ENCODE measurements at places on chromosomes 3 and 15. TPM values are rescaled to one million over a fixed set of nuclear protein-coding genes. Genes with fewer than 3 reads are reported as not detected.

Gene PARP3
- total RNA-seq, result 6.6 TPM

DNA sequence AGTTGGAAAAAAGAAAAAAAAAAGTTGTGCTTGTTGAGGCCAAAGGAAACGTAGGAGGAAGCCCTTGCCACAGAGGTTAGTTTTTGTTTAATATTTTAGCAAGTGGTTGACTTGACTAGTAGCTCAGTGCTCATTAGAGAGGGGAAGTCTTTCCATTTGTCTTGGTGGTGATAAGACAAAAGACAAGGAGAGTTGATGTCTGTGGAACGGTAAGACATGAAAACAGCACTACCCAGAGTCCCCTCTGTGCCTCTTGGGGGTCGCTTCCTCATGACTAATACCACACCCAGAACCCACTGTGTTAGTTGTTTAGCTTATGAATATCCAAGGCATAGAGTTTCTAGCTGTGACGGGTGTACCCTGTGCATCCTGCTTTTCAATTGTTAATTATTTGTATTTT, 211.4 kb downstream of the ITPR1 start:
- no peak for DNase-seq

Gene ITGA11
- total RNA-seq, result 0.21 TPM

Gene CADM2
- not detected for total RNA-seq

DNA sequence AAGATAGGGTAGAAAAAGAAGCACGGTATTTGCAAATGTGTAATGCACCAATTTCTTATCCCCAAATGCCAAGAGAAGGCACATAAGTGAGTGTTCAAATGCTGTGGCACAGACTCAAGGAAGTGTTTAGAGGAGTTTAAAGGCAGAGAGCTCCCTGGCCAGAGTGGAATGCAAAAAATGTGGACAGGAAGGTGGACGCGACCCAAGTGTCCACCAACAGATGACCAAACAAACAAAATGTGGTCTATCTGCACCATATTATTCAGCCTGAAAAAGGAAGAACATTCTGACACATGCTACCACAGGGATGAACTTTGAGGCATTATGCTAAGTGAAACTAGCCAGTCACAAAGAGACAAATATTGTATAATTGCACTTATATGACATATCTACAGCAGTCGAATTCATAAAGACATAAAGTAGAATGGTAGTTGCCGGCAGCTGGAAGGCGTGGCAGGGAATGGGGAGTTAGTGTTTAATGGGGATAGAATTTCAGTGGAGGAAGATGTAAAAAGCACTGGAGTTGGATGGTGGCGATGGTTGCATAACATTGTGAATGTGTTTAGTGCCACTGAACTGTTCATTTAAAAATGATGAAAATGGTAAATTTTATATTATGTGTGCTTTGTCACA, 126.6 kb downstream of the SRGAP3 start:
- DNase-seq, result no peak

DNA sequence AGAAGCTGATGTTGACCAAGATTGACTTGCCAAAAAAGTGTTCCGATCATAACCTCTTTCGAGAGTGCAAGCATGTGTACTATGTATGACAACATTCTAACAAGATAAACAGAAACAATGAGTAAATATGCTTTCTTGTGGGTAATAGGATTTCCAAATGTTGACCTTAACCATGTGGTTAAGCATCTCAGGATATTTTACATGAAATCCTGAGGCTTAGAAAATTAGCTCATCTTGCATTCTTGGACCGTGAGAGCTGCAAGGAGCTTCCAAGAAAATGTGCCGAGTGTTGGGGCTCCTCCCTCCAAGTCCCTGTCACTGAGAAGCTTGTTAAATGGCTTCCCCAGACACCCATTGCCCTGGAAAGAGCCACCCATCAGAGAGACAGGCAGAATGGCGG, 50.1 kb downstream of the C3orf20 start:
- no peak for DNase-seq

Gene KLHL6
- total RNA-seq, result 29.9 TPM

- no peak for DNase-seq
Observed at GRCh38 chr3:4823986-4824925, 155.0 kb upstream of the BHLHE40 start.

GRCh38 chr3:196763179-196763578, 23.5 kb downstream of the PAK2 start:
- no peak for DNase-seq

Gene CD200
- total RNA-seq, result 109 TPM

DNA sequence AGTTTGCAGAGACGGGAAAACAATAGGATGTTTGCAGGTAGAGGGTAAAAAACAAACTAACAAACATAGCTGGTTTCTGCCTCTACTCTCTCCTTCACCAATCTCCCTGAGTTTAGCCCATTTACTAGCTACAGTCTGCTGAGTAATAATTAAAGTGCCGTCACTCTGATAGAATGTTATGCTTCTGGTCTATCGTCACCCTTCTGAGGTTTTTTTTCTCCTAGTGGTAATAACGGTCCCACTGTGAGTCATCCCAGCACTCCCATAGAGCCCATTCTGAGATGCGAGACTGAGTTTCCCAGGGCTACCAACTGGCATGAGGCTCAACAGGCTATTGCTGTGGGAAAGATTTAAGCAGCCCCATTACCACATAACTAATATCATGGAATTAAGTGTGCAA, 56.4 kb downstream of the PLAAT1 start:
- no peak for DNase-seq

DNA sequence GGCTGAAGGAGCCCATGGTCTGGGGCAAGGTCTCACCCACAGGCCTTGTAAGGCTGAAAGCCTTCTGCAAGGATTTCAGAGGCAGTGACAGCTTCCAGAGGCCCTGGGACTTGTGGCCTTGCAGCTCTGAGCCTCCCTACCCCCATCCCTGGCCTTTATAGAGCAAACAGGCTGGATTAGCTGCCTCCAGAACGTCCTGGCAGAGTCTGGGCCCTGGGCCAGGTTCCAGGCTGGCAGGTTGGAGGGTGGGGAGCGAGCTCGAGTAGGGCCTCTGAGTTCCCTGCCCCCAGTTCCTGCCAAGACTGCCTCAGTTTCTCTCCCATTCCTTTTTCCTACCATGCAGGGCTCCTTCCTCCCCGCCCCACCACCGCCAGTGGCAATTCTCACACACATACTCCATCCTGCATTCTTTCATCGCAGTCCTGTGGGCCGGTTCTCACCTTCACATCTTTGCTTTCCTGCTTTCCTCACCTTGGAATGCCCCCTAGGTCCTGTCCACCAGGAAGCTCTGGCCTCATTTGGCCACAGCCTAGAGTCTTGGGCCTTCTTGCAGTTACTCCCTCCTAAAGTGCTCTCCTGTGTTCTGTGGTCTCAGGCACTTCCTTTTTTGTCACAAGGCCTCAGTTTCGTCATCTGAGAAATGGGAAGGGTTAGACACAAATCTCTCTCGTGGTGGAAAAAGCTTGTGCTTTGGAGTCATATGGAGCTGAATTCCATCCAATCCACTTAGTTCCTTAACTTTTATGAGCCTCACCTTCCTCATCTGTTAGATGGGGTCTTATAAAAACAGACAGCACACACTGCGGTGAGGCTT, 2.7 kb downstream of the LMAN1L start:
- DNase-seq, result no peak

DNA sequence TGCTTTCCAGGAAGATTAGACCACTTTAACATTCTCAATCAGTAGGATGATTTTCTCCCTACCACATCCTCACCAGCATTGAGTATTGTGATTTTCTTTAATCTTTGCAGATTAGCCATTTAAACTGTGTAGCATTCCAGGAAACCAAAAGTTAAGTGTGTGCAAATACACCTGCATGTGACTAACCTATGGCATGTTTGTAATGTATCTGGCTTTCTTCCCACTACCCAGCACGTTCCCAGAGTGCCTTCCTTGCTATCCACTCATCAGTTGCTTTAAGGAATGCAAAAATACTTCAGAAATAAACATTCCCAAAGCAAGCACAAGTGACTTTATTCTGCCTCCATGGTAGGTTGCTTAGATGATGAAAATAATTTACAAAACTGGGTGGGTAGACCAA, 74.2 kb downstream of the ATG7 start:
- no peak for DNase-seq

GRCh38 chr15:67762610-67763368, 62.5 kb upstream of the SKOR1 start:
- DNase-seq, result peak; percentile 38

Gene ZNF660
- 0.52 TPM for total RNA-seq

- no peak for DNase-seq
Observed at GRCh38 chr15:84658788-84659411, 901 bp upstream of the NMB start.

Gene OTOL1
- total RNA-seq, result not detected

DNA sequence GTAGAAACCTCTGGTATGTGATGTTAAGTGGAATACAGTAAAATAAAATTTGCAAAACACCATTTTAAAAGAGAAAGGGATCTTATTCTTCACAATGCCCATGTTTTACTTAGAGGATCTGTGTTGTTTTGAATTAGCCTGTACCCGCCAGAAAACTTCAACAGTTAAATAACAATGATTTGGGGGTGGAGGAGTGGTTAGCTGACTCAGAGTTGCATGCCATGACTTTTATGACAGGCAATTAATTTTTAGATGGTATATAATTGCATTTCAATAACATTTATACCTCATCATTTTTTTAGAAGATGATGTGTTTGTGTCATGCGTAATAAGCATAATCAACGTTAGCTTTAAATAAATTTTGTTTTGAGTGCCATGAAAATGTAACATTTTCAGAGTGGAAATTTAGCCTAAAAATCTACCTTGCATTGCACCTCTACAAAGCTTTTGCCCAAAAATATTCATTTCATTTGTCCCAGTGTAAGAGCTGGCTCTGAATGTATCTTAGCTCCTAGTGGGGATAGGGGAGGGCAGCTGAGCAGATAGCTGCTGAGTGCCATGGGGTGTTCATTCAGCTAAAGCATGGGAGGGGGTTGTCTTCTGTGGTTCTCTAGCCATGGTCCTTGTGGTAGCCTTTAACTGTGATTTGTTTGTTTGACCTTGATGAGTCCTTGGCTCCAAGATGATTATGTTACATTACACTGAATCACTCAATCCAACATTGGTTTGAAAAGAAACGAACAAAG, 379.8 kb downstream of the LPP start:
- no peak for DNase-seq

GRCh38 chr3:111976254-111976653, 2.6 kb upstream of the ABHD10 start:
- DNase-seq, result no peak

Gene KIF7
- total RNA-seq, result 3.2 TPM

- DNase-seq, result no peak
Observed at GRCh38 chr3:127792541-127793292, 29.6 kb downstream of the MGLL start.

DNA sequence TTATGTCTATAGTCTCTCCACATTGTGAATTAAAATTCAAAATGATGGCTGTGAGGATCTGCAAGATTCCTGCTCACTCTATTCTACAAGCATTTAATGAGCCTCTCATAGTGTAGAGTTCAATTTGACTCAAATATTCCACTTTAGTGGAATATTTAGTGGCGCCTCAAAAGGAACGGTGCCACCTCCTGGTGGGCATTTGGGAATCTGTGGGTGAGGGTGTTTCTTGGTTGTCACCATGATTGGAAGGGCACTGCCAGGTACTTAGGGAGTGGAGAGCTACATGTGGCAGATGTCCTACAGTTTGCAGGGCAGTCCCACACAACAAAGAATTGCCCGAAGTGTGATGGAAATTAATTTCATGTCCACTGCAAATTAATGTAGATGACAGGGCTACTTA, 21.5 kb upstream of the KCNMB3 start:
- DNase-seq, result no peak

DNA sequence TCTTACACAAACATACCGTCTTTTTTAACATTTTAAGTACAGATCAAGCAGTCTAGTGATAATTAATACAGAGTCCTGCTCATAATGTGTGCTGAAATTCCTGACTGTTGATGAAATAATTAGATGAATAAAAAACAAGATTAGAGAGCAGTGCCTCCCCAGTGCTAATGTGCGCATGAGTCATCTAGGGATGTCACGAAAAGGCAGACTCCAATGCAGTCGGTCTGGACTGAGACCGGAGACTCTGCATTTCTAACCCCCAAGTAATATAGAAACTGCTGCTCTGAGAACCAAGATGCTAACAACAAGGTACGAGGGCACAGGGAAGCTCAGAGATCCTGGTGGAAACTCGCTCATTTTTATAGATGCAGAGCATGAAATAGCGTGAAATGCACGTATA, 61.4 kb downstream of the COL8A1 start:
- no peak for DNase-seq

DNA sequence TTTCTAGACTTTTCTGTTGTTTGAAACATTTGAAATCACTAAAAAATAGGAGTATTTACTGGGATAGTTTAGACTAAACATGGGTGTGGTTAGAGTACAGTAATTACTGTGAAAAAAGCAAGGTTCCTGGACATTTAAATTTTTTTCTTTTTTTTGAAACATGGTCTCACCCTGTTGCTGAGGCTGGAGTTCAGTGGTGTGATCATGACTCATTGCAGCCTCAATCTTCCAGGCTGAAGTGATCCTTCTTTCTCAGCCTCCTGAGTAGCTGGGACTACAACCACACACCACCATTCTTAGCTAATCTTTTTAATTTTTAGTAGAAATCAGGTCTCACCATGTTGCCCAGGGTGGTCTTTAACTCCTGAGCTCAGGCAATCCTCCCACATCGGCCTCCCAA, 20.4 kb upstream of the CELF6 start:
- DNase-seq, result no peak

DNA sequence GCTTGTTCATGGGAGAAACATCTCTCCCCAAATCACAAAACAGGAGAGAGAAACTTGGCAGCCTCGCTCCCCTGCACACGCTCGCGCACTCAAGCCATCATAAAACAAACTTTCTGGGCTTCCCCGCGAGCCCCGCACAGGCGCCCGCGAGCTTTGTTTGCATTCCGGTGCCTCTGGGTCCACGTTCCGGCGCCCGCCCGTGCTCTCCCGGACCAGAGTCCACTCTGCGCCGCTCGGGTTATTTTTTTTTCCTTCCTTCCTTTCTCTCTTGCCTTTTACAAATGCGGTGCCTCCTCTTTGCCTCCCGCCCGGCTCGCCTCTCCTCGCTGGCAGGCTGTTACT, 363 bp downstream of the MAGI1 start:
- DNase-seq, result no peak

GRCh38 chr3:118801899-118802298, 232.7 kb downstream of the IGSF11 start:
- DNase-seq, result no peak

- DNase-seq, result no peak
Observed at GRCh38 chr15:26935322-26935721, 35.7 kb upstream of the GABRG3 start.

All from activated T-cell treated with anti-CD3 and anti-CD28 coated beads, Interleukin-2, amount 50 U/mL, for 4 hours (primary cell).